CD4-positive, alpha-beta T cell (primary cell): ENCODE measurements at places on chromosomes 6 and 20.

- no peak for DNase-seq
These were observed 186.7 kb downstream of the BMP2 start for GRCh38 chr20:6954219-6954618.

DNA sequence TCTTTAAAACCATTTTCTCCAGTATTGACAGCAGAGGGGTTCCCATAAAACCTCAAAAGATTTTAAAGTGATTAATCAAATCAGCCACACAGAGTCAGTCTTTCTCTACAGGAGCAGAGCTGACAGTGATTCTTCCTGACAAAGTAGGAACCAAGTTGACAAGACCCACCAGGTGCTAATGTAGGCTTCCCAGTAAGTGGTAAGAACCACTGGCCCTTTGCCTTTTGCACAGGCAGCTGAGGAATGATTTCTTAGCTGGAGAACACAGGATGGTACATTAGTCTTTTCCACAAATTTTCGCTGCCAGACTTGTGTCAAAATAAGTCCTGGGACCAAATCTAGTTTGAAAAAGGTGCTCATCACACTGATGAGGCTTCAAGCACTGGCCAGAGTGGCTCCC, 95.8 kb downstream of the ARMC2 start:
- DNase-seq, result no peak

- DNase-seq, result no peak
These were observed 2.2 kb downstream of the EEF1A2 start for GRCh38 chr20:63496596-63497120.

DNA sequence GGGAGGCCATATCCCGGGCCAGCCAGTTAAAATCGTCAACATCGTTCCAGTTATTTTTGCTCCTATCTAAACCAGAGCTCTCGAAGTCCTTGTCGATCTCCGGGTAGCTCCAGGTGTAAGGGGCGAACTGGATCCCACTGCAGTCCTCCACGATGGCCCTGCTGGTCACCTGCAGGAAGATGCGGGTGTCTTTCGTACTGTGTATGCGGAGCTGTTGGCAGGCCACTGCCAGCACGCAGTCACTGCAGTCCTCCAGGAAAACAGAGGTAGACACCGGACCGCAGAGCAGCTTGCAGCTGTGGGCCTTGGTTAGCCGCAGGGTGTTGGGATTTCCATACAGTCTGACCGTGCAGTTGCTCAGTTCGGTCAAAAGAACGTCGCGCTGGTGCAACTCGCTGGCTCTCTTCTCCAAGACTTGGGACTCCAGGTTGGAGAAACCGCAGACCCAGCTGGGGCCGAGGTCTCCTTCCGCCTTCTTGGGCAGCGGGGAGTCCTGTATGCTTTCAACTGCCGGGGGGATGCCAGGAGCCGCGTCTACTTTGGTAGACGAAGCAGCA, 742 bp downstream of the TBCC start:
- DNase-seq, result peak; percentile 69

GRCh38 chr6:4907602-4908001, 96.2 kb downstream of the RPP40 start:
- DNase-seq, result no peak

GRCh38 chr6:122114717-122115116, 284.7 kb upstream of the HSF2 start:
- DNase-seq, result no peak

- no peak for DNase-seq
These were observed 112.3 kb downstream of the SMAP1 start for GRCh38 chr6:70779934-70780333.

DNA sequence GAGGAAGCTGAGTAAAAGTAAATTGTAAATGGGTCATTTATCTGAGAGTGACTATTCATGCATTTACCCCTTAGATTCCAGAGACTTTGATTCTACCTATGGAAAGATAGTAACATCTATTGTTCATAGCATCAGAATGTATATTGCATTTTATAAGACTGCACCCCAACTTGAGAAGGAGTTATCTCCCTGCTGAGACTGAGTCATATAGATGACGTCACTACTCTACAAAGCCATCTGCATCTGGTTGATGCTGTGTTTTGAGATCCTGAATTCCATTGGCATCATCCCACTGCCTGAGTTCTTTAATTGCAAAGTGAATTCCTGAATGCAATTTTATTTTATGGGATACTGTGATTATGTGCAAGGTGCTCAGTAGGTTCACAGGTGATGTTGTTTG, 444.0 kb upstream of the SLC35B3 start:
- DNase-seq, result no peak

DNA sequence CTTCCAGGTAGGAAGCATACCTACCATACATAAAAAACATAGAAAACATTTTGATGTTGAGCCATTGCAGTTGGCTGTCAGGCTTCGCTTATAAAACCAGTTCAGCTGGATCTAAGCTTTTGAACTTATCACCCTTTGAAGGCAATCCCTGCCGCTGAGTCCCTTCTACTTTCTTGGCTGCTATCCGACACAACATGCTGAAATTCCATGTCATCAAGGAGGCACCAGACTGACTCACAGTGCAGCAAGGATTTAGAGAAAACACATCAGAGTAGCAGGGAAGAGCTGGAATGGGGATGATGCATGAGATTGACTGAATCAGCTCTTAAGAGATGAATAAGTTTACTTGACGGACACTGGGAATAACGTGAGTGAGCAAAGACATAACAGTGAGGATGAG, 135.0 kb upstream of the MAN1A1 start:
- no peak for DNase-seq

GRCh38 chr6:149271348-149272340, 45.9 kb upstream of the TAB2 start:
- DNase-seq, result peak; percentile 35

DNA sequence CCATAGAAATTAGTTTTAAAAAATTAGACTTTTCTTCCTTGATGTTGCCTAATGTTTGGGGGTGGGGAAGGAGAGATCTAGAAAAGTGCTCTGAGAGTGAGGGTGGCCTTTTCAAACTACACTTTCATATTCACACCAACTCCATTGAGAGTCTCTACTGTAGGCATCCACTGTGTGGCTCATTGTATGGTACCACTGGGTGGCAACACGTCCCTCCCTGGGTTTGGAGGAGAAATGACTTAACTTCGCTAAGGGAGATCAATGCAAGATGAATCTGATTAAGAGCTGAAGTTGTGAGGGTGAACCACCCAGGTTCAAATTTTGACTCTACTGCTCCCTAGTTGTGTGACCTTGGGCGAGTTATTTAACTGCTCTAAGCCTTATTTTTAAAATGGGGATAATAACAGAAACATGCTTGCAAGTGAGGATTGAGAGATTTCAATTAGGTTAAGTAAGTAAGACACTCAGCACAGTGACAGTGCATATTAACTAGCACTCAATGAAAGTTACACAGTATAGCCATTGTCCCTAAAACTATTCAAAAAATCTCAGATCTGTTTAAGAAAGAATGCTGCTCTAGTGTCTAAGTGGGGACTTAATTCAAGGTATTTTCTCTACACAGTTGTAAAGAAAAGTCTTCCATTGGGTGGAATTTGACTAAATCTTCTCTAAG, 193.5 kb upstream of the CNR1 start:
- DNase-seq, result no peak

GRCh38 chr20:51276296-51276695, 253.4 kb upstream of the KCNG1 start:
- no peak for DNase-seq

GRCh38 chr6:56888687-56889086, 66.2 kb upstream of the BEND6 start:
- DNase-seq, result no peak

DNA sequence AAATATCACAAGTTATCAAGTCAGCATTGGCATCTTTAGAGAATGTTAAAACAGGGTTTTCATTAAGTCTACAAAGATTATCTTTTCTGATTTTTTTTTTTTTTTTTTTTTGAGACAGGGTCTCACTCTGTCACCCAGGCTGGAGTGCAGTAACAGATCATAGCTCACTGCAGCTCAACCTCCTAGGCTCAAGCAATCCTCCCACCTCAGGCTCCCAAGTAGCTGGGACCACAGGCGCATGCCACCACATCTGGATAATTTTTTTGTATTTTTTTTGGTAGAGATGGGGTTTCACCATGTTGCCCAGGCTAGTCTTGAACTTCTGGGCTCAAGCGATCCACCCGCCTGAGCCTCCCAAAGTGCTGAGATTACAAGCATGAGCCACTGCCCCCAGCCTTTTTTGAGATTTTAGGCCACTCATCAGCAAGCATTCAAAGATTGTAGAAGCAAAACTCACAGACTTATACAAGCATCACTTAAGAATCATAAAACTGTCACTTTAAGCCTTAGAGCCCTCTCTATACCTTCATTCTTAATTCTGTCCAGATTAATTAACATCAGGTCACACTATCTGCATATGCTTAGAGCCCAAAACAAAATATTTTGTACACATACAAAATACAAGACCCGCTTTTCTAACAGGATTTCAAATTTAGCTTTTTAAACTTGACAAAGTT, 32.6 kb downstream of the NCOA6 start:
- no peak for DNase-seq

- no peak for DNase-seq
These were observed 6.0 kb upstream of the FASTKD5 start for GRCh38 chr20:3165473-3166337.

DNA sequence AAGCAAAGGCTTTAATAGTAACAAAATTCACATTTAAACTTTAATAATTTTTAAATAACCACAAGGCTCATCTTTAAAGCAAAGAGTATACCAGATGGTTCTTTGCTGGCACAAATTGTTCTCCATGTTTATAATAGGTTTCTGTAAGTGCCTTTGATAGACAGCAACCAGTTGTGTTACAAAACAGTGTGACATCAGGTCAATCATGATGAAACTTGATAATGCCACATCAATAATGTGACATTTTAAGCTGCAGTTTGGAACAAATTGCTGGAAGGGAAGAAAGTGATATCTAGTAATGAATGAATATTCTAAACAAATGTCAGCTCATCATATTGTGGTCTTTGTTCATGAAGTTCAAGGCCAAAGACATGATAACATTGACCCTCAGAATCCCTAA, 87.5 kb upstream of the MEI4 start:
- DNase-seq, result no peak

DNA sequence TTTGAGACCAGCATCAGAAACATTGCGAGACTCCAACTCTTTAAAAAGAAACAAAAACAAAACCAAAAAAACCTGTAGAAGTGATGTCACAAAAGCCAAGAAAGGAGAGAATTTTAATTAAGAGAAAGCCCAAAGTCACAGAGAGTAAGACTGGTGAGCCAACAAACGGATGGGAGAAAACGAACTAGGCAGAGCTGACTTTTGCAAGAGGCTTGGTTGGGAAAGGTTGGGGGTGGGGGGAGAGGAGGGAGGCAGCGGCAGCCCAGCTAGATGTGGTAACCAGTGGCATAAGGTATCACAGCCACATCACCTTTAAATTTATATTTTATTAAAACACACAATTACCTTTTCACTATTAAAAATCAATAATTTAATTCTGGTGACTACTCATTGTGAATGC, 23.5 kb downstream of the NOL7 start:
- DNase-seq, result no peak

DNA sequence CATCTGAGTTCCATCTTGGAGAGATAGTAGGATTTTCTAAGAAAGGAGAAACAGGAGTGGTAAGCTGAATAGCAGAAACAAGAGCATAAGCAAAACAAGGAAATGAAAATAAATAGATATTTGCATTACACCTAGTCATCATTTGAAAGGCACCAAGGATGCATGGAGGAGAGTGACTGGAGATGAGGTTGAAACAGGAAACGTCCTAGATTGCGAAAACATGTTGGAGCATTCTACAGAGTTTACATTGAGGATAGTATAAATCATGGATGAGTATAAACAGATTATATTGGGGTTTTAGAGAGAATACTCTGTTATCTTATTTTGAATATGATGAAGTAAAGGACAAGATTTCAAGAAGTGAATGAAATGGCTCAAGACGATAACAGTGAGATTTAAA, 507.3 kb downstream of the EYS start:
- DNase-seq, result no peak

- no peak for DNase-seq
These were observed 5.6 kb upstream of the ANKRD60 start for GRCh38 chr20:58233881-58234528.

GRCh38 chr20:24109537-24109936, 121.0 kb upstream of the GGTLC1 start:
- DNase-seq, result no peak

- no peak for DNase-seq
These were observed 1.3 kb upstream of the TAPBP start for GRCh38 chr6:33314943-33315792.

DNA sequence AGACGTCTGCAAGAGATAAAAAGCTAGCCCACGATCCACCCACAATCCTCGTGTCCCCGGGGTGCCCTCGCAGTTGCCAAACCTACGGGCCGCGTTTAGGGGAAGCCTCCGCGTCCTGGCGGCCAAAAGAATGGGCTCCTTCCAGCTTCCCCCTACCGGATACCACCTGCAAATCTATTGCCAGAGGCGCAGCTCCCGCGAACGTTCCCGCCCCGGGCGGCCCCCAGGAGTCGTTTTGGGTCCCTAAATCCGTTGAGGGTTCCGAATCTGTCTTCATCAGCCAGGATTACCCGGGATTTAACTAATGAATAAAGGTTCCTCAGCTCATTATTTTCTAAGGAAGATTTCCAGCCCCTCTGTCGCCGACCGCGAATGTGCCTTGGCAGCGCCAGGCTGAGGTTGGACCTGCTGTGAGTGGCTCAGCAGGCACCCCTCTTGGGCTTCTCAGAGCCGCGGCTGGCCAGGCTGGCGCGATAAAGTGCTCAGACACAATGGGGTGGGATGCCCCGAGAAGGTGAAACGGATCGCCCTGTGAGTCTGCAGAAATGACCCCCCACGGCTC, 2.8 kb upstream of the VSX1 start:
- DNase-seq, result no peak

- no peak for DNase-seq
These were observed 61.0 kb upstream of the PHACTR2 start for GRCh38 chr6:143616741-143617140.

- no peak for DNase-seq
These were observed 590.9 kb upstream of the CITED2 start for GRCh38 chr6:139965393-139965792.

DNA sequence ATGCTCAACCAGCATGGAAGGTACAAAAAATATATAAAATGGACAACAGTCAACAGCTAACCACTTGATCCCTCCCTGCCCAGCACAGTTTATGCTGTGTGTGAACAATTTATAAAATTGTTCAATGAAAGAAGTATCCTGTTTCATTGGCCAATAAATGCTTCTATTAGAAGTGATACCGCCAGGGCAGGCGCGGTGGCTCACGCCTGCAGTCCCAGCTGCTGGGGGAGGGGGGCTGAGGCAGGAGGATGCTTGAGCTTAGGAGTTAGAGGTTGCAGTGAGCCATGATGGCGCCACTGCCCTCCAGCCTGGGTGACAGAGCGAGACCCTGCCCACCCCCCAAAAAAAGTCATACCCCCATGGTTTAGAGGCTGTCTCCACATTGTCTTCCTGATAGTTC, 4.6 kb downstream of the AGPAT4 start:
- no peak for DNase-seq
